Colonic mucosa (tissue), 4 donors: ENCODE measurements at places on chromosomes 3 and 15. TPM values are rescaled to one million over a fixed set of nuclear protein-coding genes. Genes with fewer than 3 reads are reported as not detected.

The GOLGA8S gene
- total RNA-seq, result not detected

The WDR93 gene
- total RNA-seq, result not detected

The CCNB2 gene
- 64.0 TPM for total RNA-seq

The LINGO1 gene
- 0.79 TPM for total RNA-seq

The GP5 gene
- total RNA-seq, result not detected

The GPR149 gene
- total RNA-seq, result not detected

The FOXL2NB gene
- not detected for total RNA-seq

The CCDC191 gene
- total RNA-seq, result 3.1 TPM

The TGM4 gene
- not detected for total RNA-seq

The MAP1A gene
- total RNA-seq, result 5.6 TPM

The FETUB gene
- total RNA-seq, result 0.27 TPM

The MOBP gene
- 0.56 TPM for total RNA-seq

The SH2D7 gene
- total RNA-seq, result 0.58 TPM

The TMEM158 gene
- 8.2 TPM for total RNA-seq

The CASR gene
- 0.16 TPM for total RNA-seq

The SEMA6D gene
- 34.7 TPM for total RNA-seq

The A4GNT gene
- total RNA-seq, result not detected

The GPD1L gene
- 70.3 TPM for total RNA-seq

The MED12L gene
- total RNA-seq, result 0.32 TPM

The AGTR1 gene
- total RNA-seq, result 2.4 TPM

The CISH gene
- total RNA-seq, result 17.1 TPM

The ACAN gene
- total RNA-seq, result 0.17 TPM

The CEMIP gene
- 2.9 TPM for total RNA-seq

The CAV3 gene
- not detected for total RNA-seq

The GNAT1 gene
- not detected for total RNA-seq

The MSL2 gene
- total RNA-seq, result 31.0 TPM

The SCAANT1 gene
- not detected for total RNA-seq

The PLCB2 gene
- total RNA-seq, result 5.7 TPM

The P2RY14 gene
- 2.9 TPM for total RNA-seq

The CAMKV gene
- total RNA-seq, result 0.21 TPM

The B2M gene
- 1,783 TPM for total RNA-seq

The FAM107A gene
- 2.2 TPM for total RNA-seq

The KCNMB2 gene
- total RNA-seq, result 0.42 TPM

The IGSF11 gene
- total RNA-seq, result 0.22 TPM

The SI gene
- total RNA-seq, result 42.4 TPM

The INTS14 gene
- 41.1 TPM for total RNA-seq

The TSEN2 gene
- total RNA-seq, result 21.1 TPM

The CACNA2D3 gene
- total RNA-seq, result 0.98 TPM

The GJD2 gene
- not detected for total RNA-seq

The UCN2 gene
- total RNA-seq, result not detected

The LYZL4 gene
- total RNA-seq, result not detected

The SLC12A1 gene
- total RNA-seq, result not detected

The PAQR5 gene
- total RNA-seq, result 71.1 TPM

The PROK2 gene
- total RNA-seq, result 0.35 TPM

The HIGD1A gene
- total RNA-seq, result 360 TPM

The TNFAIP8L3 gene
- total RNA-seq, result 7.3 TPM

The CYP8B1 gene
- not detected for total RNA-seq
